ENCODE measurements at places on chromosomes 6 and 20.

GRCh38 chr20:48717095-48717672 lies 110.6 kb downstream of the PREX1 start:
- peak; percentile 70 for DNase-seq

GRCh38 chr6:150492941-150493340 lies 106.7 kb upstream of the PLEKHG1 start:
- no peak for DNase-seq

- DNase-seq: no peak
These were observed 15.0 kb downstream of the CPNE5 start for GRCh38 chr6:36824253-36824652.

DNA sequence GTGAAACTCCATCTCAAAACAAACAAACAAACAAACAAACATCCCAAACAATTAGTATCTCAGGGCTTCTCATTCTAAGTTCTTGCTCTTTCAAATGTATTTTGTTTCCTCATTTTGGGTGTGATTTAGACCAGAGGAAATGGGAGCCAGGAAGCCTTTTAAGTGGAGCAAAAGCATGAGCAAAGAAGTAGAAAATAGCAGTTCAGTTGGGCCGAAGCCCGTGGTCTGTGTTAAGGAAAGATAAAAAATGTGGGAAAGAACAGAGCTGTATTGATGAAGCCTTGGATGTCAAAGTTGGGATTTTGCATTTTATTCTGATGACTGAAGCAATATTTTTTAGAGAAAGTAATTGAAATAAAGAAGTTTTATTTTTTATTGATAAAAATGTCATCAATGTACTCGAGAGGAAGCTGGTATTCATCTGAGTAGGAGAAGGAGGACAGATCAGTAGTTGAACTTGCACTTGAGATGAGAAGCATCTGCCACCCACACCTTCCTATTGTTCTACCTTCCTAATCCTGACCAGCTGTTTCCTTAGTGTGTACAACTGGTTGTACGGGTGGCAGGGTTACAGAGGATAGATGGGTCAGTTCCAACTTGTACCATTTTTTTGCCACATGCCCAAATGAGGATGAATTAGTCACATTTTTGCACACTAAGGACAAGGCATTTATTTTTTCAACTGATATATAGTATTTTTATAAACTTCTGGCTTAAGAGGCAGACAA lies 56.1 kb downstream of the KIAA0408 start:
- DNase-seq: peak; percentile 27

- no peak for DNase-seq
These were observed 172.8 kb upstream of the CITED2 start for GRCh38 chr6:139547122-139547776.

GRCh38 chr20:57500235-57500634 lies 24.7 kb downstream of the CTCFL start:
- no peak for DNase-seq

GRCh38 chr6:170188571-170189001 lies 102.3 kb downstream of the DLL1 start:
- no peak for DNase-seq

DNA sequence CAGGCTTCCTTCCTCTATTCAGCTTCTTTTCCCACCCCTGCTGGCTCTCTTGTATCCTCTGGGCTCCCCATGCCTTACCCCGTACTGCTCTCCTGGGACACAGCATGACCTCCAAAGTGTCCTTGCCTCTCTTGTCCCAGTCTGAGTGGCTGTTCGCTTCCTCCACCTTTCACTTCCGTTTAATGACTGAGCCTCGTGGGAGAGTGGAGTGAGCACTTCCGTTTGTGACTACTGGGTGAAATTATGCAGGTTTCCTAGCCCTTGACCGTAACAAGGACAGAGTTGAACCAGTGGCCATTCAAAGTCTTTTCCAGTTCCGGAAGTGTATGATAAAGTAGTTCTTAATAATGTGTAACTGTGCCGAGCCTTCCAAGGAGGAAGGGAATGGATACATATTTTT lies 109.2 kb downstream of the ARID1B start:
- DNase-seq: peak; percentile 85

DNA sequence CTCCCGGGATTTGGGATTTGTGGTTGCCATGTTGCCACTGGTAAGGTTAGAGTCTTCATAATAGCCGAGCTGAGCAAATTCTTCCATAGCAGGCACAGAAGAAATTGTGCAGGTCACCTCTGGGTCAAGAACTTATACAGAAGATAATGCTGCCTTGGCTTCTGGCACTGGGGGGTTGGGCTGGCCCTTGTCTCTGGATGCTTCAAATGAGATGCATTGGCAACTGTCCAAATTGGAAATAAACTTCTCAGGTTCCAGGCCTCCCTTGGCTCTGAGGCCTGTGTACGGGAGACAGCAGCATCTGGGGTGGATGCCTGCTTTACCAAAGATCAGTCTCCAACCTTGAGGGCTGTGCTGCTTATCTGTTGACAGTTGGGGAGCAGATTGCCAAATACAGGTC lies 26.2 kb downstream of the MYO6 start:
- DNase-seq: no peak

DNA sequence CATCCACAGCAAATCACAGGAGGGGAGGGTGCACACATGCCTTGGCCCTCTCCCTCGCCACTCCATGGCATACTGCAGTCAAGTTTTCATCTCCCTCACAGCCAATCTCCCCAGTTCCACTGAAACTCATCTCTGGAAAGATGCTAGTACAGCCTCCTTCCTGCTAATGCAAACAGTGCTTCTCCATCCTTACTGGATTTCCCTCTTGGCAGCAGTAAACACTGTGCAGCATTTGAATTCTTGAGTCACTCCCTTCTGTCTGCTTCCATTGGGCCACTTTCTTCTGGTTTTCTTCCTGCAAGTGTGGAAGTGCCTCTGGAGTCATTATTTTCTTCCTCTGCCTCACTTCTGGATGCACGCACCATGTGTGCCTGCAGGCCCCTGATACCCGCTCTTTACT lies 460.3 kb downstream of the QKI start:
- no peak for DNase-seq

- no peak for DNase-seq
These were observed 70.4 kb downstream of the TSHZ2 start for GRCh38 chr20:53042521-53042920.

- DNase-seq: no peak
These were observed 25.5 kb downstream of the PCK1 start for GRCh38 chr20:57586370-57586793.

GRCh38 chr6:4668271-4669179 lies 107.7 kb upstream of the CDYL start:
- peak; percentile 11 for DNase-seq

DNA sequence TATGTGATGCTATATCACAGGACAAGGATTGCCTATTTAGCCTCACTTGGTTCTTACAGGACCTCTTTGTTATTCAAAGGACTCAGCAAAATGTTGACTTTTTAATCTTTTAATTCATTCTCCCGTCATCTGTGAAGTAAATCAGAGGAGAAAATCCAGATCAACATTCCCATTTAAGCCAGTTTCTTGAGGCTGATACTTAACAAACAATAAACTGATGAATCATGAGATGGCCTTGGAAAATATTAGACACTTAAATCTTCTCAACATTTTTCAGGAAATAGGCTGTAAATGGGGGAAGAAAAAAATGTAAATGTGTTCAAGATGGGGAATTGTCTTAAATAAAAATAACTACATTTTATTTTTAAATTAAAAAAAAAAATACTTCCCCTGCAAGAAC lies 55.9 kb upstream of the UBR2 start:
- no peak for DNase-seq

GRCh38 chr6:111329882-111330633 lies 153.0 kb downstream of the REV3L start:
- peak; percentile 76 for DNase-seq

DNA sequence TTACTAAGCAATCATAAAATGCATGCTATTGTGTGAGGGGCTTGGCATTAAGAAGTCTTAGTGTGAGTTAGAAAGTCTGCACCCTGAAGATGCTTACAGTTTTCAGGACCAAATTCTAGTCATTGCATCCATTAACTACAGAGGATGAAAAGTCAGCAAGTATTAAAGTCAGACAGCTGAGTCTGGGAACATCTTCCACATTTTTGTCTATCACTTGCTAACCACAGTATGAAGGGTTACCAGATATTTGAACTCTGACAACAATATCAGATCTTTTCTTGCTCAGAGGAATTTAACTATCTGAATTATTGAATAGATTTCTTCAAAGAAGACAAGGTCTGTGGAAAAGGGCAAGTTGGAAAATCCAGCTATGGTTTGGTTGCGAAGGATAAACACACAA lies 264.4 kb downstream of the BTBD9 start:
- DNase-seq: no peak

DNA sequence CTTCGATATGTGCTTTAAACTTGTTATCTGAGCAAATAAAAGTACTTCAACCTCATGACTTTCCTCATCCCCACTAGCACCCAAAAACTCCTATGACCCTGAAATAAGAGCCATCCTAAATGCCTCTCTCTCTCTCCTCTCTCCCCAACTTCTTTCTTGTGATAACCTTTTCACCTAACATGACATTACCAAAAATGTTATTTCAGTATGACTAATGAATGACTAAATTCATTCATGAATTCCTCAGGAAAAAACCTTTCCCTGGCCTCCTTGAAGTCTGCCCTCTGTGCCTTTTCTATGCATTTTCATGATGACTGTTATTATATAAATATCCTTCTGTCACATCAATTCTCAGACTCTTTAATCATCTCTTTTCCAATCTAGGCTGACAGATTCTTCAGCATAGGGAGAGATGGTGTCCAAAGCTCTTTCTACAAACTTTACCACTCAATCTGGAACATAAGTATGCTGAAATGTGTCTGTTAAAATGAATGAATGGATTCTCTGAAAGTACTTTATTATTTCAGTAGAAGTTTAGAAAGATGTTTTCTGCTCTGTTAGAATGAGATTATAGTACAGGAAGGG lies 114.3 kb upstream of the GGTLC1 start:
- DNase-seq: no peak

GRCh38 chr6:82211326-82211725 lies 36.2 kb downstream of the IBTK start:
- no peak for DNase-seq

GRCh38 chr6:11659757-11660156 lies 118.8 kb downstream of the ADTRP start:
- DNase-seq: peak; percentile 35

DNA sequence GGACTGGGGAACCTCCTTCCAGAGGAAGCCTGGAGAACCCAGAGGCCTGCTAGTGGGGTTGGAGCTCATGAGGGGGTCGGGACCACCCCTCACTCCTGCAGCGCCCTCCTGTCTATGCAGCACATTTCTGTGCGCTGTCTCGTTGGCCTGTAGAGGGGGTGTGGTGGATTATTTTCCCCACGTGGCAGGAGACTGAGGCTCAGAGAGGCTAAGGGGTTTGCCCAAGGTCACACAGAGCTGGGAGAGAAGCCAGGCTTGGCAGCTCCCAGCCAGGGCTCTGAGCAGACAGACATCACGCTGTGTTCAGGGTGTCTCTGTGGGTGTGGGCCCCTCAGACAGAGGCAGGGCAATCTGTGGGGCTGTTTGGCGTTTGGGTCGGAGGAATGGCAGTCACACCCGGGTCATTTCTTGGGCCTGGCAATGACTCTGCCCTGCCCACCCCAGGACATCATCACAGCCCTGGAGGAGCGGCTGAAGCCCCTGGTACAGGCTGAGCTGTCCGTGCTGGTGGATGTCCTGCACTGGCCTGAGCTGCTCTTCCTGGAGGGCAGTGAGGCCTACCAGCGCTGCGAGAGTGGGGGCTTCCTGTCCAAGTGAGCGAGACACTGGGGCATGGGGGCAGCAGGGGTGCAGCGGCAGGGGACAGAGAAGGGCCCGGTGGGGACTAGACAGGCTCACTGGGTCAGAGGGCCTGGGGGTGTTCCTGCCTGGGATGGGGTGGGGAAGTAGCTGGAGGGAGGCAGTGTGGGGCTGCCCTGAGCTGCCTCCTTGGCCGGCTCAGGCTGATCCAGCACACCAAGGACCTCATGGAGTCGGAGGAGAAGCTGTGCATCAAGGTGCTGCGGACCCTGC lies 27.7 kb downstream of the UQCC2 start:
- DNase-seq: no peak

DNA sequence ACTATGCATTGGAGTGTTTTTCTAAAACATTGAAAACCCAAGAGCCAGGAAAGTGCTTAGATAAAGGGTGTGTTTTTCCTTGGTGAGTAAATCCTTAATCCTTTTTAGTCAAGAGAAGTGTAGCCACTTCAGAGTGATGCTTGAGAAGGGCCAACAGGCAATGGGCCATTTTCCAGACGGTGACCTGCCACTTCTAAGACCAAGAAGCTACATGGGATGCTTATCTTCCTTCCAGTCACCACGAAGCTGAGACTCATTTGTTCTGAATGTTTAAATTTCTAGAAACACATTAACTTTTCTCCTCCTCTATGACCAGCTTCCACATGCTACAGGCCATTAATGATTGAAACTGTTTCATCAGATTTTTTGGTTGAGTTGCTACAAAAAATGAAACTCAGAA lies 34.4 kb upstream of the NHSL1 start:
- DNase-seq: no peak

- DNase-seq: no peak
These were observed 496.0 kb upstream of the MARCKS start for GRCh38 chr6:113361014-113361645.

- DNase-seq: no peak
These were observed 11.7 kb downstream of the FIG4 start for GRCh38 chr6:109702791-109703190.

- DNase-seq: peak; percentile 70
These were observed 156.6 kb downstream of the NFATC2 start for GRCh38 chr20:51385646-51386530.

- no peak for DNase-seq
These were observed 32.9 kb downstream of the GCM1 start for GRCh38 chr6:53115741-53116140.

GRCh38 chr6:134740473-134741199 lies 209.3 kb downstream of the ALDH8A1 start:
- DNase-seq: no peak

- no peak for DNase-seq
These were observed 40.5 kb downstream of the SNAP25 start for GRCh38 chr20:10259166-10259565.
